ENCODE measurements at places on chromosomes 2 and 18. TPM values are rescaled to one million over a fixed set of nuclear protein-coding genes. Genes with fewer than 3 reads are reported as not detected.

APCDD1 gene
- under 0.01 TPM for total RNA-seq

TMEM178A gene
- total RNA-seq: not detected

PSMA8 gene
- total RNA-seq: 0.42 TPM

SIX3 gene
- total RNA-seq: not detected

DSEL gene
- 1.5 TPM for total RNA-seq

ACVR1C gene
- total RNA-seq: 4.1 TPM

EML6 gene
- 0.73 TPM for total RNA-seq

DPP4 gene
- total RNA-seq: 22.6 TPM

THADA gene
- total RNA-seq: 25.5 TPM

ZSWIM2 gene
- total RNA-seq: not detected

SCLY gene
- 4.6 TPM for total RNA-seq

NTSR2 gene
- not detected for total RNA-seq

TTR gene
- not detected for total RNA-seq

TMEM247 gene
- not detected for total RNA-seq

GDF7 gene
- 0.31 TPM for total RNA-seq

CFC1 gene
- total RNA-seq: not detected

NYAP2 gene
- total RNA-seq: 0.10 TPM

SPHKAP gene
- not detected for total RNA-seq

OSBPL6 gene
- 0.21 TPM for total RNA-seq

AFF3 gene
- 21.9 TPM for total RNA-seq

VSNL1 gene
- not detected for total RNA-seq

SCRN3 gene
- total RNA-seq: 8.5 TPM

EPAS1 gene
- total RNA-seq: 5.2 TPM

SERPINB10 gene
- total RNA-seq: 5.7 TPM

RALB gene
- 22.1 TPM for total RNA-seq

IL1B gene
- total RNA-seq: 3,994 TPM

DHRS9 gene
- total RNA-seq: 0.42 TPM

KCNG2 gene
- 0.10 TPM for total RNA-seq

PSD4 gene
- 47.2 TPM for total RNA-seq

BIN1 gene
- total RNA-seq: 43.9 TPM

FSIP2 gene
- total RNA-seq: 0.10 TPM

CPO gene
- total RNA-seq: 0.21 TPM

IL1RL1 gene
- 2.7 TPM for total RNA-seq

BOLL gene
- 0.10 TPM for total RNA-seq
